ENCODE measurements at places on chromosomes 6 and 20. TPM values are rescaled to one million over a fixed set of nuclear protein-coding genes. Genes with fewer than 3 reads are reported as not detected.

TAAR5 gene
- total RNA-seq, result not detected

PLCB4 gene
- total RNA-seq, result 3.4 TPM

MCHR2 gene
- total RNA-seq, result not detected

GRCh38 chr20:38434301-38434741, 807 bp downstream of the SNHG17 start:
- no peaks in the 10 kb centered on the region for H3K27me3 ChIP-seq
- peaks cover 11% of the 10 kb centered on the region for H3K4me1 ChIP-seq
- peak overlapping the region; percentile 87 for H3K27ac ChIP-seq
- H3K4me3 ChIP-seq, result peak overlapping the region; percentile 26
- peak; percentile 26 for DNase-seq

GRCh38 chr6:26024651-26025046, 62.0 kb downstream of the TRIM38 start:
- DNase-seq, result no peak
- H3K4me3 ChIP-seq, result no peak overlapping the region
- H3K4me1 ChIP-seq, result peaks cover 17% of the 10 kb centered on the region
- H3K27ac ChIP-seq, result no peak overlapping the region

DNA sequence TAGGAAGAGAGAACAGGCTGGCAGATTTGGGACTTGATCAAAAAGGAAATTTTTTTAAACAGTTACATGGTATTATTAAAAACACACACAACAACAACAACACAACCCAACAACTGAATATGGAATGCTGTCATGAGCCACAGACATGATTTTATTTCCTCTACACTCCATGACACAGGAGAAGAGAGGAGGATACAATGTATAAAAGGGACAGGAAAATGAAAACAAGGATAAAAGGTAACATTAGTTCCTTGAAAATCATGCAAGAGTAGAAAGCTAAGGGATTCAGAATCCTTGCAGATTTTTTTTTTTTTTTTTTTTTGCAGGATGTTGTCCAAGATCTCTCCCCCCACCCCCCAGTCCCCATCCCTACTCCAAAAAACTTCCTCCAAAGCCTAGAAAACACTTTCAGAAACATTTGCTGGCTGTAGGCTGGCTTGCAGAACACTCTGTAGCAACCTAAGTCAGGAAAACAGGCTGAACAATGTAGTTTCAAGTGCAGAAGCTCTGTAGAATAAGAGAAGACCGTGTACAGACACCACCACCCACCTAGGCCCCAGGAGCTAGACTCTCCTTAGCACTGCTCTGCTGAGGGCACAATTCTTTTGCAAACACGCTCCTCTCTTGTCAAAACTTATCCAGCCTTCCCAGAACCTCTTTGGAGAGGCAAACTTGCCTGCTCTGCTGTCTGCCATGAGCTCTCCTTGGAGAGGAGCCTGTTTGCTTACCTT, 845 bp downstream of the ZMYND8 start:
- no peaks in the 10 kb centered on the region for H3K36me3 ChIP-seq
- H3K27ac ChIP-seq, result peak overlapping the region; percentile 85
- no peak for DNase-seq
- no peaks in the 10 kb centered on the region for H3K27me3 ChIP-seq

DNA sequence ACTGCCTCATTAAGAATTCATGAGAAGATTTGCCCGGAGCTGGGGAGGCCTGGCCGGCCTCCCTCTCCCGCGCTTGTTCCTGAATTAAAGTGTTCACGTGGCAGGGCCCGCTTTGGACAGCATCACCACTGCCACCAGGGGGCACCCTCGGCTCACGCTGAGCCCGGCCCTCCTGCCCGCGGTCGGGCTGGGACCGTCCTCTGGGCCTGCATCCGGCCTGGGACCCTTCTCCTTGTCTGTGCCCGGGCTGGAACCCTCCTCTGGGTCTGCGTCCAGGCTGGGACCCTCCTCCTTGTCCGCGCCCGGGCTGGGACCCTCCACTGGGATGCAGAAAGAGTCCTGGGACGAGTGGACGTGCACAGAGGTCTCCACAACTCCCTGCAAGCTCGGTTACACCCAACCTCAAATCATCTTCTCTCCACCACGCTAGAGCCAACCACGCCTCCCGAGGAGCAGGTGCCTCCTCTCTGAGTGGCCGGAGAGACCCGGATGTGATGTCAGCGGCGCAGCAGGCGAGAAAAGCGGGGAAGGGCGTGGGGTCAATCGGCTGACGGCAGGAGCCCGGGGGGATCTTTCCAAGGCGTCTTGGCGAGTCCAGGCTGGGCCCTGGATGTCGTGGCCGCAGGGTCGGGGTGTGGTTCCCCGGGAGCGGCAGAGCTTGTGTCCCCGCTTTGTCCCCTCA, 50.9 kb upstream of the DACT2 start:
- no peak overlapping the region for H3K27ac ChIP-seq
- no peaks in the 10 kb centered on the region for H3K27me3 ChIP-seq

DNA sequence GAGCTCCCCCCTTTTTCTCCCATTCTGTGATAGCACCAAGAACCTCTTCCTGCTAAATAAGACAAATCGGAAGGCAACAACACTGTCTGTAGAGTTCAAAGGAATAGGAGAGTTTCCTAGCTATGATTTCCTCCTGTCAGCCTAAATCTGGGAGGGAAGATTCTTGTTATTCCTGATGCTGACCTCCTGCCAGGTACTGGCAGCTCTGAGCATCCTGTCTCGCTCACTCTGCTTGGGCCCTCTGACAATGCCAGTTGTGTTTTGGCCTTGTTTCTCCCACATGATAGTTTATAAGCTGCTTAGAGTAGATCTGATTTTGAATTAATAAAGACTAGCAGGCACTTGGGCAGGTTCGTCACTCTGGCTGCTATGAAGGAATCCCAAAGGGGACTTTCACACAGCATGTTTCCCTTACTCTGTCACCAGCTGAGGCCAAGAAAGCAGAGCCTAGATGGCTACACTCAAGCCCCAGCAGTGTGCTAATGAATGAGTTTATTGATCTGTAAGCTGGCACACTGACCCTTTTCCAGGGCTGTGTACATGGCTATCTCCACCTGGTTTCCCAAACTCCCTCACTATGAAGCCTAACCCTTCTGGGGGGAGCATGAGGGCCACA, 52.3 kb downstream of the UQCC1 start:
- H3K4me1 ChIP-seq, result peaks cover 10% of the 10 kb centered on the region
- H3K27me3 ChIP-seq, result no peaks in the 10 kb centered on the region
- peak overlapping the region; percentile 48 for H3K27ac ChIP-seq

GRCh38 chr6:113857556-113858479, 673 bp downstream of the MARCKS start:
- no peaks in the 10 kb centered on the region for H3K36me3 ChIP-seq
- DNase-seq, result peak; percentile 56
- H3K4me1 ChIP-seq, result peaks cover 33% of the 10 kb centered on the region
- peak overlapping the region; percentile 79 for H3K4me3 ChIP-seq

- H3K4me3 ChIP-seq, result no peak overlapping the region
- DNase-seq, result no peak
- H3K36me3 ChIP-seq, result no peaks in the 10 kb centered on the region
- no peaks in the 10 kb centered on the region for H3K27me3 ChIP-seq
These were observed 8.0 kb downstream of the REPS1 start for GRCh38 chr6:138979813-138980668.

DNA sequence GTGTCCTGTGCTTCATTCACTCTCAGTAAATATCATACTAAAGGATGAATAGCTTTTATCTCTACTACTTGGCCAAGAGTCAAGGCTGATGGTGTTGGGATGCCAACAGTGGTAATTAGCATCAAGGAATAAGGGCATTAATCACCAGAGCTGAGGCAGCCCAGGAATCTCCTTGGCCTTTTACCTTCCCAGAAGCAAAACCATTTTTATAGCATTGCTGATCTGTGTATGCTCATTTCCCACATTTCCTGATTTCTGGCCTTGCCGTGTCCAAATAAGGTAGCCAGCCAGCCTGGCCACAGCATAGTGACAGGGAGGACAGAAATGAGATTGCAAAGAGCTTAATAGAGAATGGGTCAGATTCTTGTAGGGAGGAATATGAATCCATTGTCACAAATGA, 76.7 kb upstream of the FOXO3 start:
- no peaks in the 10 kb centered on the region for H3K4me1 ChIP-seq
- H3K4me3 ChIP-seq, result no peak overlapping the region
- no peak overlapping the region for H3K27ac ChIP-seq
- DNase-seq, result no peak
- no peaks in the 10 kb centered on the region for H3K27me3 ChIP-seq
- no peaks in the 10 kb centered on the region for H3K36me3 ChIP-seq

DNA sequence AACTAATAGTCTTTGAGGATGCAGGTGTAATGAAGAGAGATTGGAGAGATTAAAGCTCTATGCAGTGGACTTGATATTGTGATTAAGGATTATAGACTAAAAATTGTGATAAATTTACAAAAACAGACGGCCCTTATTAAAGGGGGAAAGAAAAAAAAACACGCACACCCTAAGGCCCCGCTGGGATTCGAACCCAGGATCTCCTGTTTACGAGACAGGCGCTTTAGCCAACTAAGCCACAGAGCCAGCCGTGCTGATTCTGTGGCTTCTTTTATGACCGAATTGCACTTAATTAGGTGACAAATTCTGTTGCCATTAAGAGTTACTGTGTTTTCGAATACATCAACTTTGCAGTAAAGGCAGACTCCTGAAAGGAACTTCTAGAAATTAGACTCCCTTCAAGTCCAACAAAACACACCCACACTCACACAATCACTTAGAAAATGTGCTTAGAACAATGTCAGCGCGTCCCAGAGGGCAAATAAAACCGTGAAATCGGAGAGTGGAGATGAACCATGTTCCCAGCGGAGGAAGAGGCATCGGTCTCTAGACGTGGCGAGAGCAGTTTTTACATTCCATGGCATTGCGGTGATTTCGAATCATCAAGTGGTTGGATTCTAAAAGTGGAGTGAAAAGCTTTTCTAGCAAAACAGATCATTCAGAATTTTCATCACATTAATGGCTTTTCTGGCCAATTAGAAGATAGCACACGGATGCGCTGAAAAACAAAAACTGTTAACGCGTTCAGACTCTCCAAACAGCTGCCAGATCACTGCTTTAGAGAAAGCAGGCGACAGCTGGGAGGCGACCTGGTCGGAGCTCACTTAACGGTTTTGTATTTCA, 122.6 kb downstream of the GPX5 start:
- no peak overlapping the region for H3K4me3 ChIP-seq
- H3K27me3 ChIP-seq, result no peaks in the 10 kb centered on the region
- peaks cover 9% of the 10 kb centered on the region for H3K4me1 ChIP-seq
- no peak overlapping the region for H3K27ac ChIP-seq
- DNase-seq, result peak; percentile 15

- no peaks in the 10 kb centered on the region for H3K36me3 ChIP-seq
- no peaks in the 10 kb centered on the region for H3K4me1 ChIP-seq
- H3K27me3 ChIP-seq, result no peaks in the 10 kb centered on the region
These were observed 6.0 kb downstream of the MTFR2 start for GRCh38 chr6:136244061-136244616.

DNA sequence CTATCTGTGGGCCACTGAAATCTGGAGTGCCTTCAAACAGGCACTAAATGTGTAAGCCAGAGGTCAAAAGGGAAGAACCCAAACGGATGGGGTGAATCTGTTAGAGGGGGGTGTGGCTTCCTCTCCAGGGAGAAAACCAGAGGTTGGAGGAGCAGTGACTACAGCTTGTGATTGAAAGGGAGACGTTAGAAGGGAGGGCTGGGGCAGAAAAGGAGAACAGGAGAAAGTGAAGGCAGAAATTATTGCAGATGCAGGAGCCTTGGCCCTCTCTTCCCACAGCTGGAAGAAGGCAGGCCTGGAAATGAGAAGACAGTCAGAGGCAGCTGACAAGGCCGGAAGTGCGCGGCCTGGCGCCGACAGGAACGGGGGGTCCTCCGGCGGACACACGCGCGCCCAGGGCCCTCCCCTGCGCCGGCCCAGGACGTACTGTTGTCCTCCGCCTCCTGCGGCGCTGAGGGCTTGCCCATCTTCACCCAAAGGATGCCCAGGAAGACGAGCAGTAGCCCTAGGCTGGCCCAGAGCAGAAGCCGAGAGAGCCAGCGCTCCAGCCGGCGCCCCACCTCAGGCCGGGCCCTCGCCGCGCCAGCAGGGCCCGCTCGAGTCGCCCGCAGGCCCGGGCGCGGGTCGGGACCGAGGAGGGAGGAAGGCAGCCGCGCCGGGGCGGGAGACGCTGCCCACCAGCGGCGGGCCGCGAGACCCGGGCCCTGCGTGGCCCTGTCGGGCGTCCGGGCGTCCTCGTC, 806 bp downstream of the LEMD2 start:
- H3K4me3 ChIP-seq, result peak overlapping the region; percentile 83
- peaks cover 38% of the 10 kb centered on the region for H3K4me1 ChIP-seq
- peak overlapping the region; percentile 86 for H3K27ac ChIP-seq
- DNase-seq, result peak; percentile 43
- H3K36me3 ChIP-seq, result peaks cover 11% of the 10 kb centered on the region

DNA sequence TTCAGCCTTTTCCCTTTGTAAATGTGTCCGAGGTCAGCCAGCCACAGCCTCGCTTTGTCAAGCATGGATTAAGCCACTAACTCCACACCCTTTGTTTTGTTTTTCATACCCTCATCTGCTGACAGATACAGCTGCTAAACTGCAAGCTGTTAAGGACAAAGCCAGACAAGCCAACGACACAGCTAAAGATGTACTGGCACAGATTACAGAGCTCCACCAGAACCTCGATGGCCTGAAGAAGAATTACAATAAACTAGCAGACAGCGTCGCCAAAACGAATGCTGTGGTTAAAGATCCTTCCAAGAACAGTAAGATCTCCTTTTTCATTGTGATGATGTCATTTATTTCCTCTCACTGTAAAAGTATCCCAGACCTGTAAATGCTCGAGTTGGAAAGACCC, 269.3 kb downstream of the ARHGAP18 start:
- no peaks in the 10 kb centered on the region for H3K36me3 ChIP-seq
- H3K27me3 ChIP-seq, result no peaks in the 10 kb centered on the region
- no peak for DNase-seq
- no peak overlapping the region for H3K27ac ChIP-seq

GRCh38 chr6:44158770-44159228, at the start of gene CAPN11:
CAPN11 (plus strand) TSS chr6:44158820; CDS start chr6:44158849, 29 bp downstream.
- H3K27me3 ChIP-seq, result no peaks in the 10 kb centered on the region
- peaks cover 69% of the 10 kb centered on the region for H3K4me1 ChIP-seq
- no peaks in the 10 kb centered on the region for H3K36me3 ChIP-seq
- no peak within 1 kb of the TSS for H3K27ac ChIP-seq
- DNase-seq, result no peak

DNA sequence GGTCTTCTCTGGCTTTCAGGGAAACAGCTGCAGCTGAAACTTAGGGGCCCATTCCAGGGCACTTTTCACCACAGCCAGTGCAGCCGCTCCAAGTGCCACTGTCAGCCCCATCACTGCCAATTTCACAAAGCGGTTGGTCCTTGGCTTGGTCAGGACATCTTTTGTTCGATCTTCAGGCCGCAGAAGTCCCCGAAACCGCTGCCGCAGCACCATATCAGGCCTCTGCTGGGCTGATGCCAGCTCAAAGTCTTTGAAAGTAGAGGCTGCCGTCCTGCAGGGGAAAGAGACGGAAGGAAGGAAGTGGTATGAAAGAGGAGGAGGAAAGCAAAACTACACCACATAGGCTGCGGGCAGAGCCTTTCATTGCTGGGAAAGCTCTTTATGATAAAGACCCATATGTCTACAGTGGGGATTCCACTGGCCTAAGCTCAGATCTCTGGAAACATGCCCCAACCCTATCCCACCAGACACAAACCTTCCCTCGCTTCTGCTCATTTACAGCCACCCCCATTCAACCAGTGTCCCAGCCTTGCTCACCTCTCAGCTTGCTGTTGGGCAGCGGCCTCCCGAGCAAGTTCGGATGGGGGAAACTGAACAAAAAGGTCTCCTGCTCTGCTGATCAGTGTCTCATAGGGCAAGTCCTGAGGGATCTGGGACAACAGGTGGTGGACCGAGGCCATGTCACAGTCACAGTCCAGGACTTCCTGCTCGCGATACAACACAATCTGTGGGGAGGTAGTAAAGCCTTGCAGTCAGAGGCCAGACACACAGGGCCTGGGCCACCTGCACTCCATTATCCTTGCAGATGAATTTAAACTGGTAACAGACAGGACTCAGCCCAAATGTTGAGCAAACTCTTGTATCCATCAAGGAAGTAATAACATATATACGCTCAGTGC, 23.5 kb downstream of the TBC1D20 start:
- no peak overlapping the region for H3K27ac ChIP-seq
- no peaks in the 10 kb centered on the region for H3K4me1 ChIP-seq
- peaks cover 19% of the 10 kb centered on the region for H3K36me3 ChIP-seq
- H3K27me3 ChIP-seq, result no peaks in the 10 kb centered on the region
